ENCODE measurements at places on chromosomes 2 and 18.

- no peak for DNase-seq
Observed at GRCh38 chr2:238280083-238280825, 8.2 kb downstream of the PER2 start.

- DNase-seq, result no peak
Observed at GRCh38 chr2:65146078-65146477, 16.2 kb upstream of the RAB1A start.

- DNase-seq, result no peak
Observed at GRCh38 chr2:12271589-12271984, 445.1 kb upstream of the TRIB2 start.

GRCh38 chr2:138390316-138390945 is 111.1 kb upstream of the SPOPL start:
- DNase-seq, result no peak

All from stimulated activated CD4-positive, alpha-beta T cell treated with anti-CD3 and anti-CD28 coated beads, TNF-alpha, amount 100 ng/mL, for 1 hour (primary cell).